ENCODE measurements at places on chromosomes 5 and 9. TPM values are rescaled to one million over a fixed set of nuclear protein-coding genes. Genes with fewer than 3 reads are reported as not detected.

DNA sequence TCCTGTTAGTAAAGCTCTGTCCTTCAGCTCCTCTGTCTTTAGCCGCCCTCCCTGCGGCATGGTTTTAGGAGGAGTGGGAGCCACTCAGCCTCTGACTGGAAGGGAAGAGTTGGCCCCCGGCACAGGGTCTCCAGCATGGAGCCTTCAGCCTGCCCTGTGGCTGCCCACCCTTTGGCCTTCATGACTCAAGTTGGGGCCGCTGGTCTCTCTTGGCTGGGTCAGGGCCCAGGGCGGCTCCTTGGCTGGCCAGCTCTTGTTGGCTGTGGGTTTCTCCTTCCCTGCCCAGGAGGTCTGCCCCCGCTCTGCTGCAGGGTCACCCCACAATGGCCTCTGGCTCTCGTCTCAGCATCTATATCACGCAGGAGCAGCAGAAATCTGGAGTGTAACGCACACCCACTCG is 25.7 kb downstream of the FGF1 start:
- DNase-seq = no peak

- DNase-seq = peak; percentile 80
Measured at GRCh38 chr9:1050125-1050895, at the start of gene DMRT2. Gene DMRT2, plus strand, starts transcription at chr9:1050357. Its CDS starts 1,257 bp downstream, at chr9:1051614.

DNA sequence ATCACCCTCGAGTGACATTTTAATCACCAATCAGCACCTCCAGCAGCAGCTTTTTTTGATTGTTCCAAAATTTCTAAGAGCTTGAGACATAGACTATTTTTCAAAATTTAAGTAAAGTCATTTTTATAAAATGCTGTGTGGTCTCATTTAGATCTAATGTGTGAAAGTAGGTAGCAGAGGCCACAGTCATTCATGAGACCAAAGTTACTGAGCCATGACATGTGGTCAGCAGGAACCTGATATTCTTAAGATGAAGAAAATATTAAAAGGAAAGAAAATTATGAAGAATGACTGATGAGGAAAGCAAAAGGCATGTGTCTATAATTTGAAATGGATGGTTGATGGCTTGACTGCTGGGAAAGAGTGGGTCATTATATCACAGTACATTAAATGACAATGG is 7.2 kb downstream of the FREM1 start:
- DNase-seq = no peak

LCN1 gene
- not detected for total RNA-seq

GRCh38 chr5:127492854-127493738 is 24.3 kb upstream of the PRRC1 start:
- no peak for DNase-seq

GRCh38 chr5:155711882-155712281 is 615.1 kb upstream of the SGCD start:
- no peak for DNase-seq

GRCh38 chr5:44246986-44247385 is 142.2 kb downstream of the FGF10 start:
- DNase-seq = no peak

DNA sequence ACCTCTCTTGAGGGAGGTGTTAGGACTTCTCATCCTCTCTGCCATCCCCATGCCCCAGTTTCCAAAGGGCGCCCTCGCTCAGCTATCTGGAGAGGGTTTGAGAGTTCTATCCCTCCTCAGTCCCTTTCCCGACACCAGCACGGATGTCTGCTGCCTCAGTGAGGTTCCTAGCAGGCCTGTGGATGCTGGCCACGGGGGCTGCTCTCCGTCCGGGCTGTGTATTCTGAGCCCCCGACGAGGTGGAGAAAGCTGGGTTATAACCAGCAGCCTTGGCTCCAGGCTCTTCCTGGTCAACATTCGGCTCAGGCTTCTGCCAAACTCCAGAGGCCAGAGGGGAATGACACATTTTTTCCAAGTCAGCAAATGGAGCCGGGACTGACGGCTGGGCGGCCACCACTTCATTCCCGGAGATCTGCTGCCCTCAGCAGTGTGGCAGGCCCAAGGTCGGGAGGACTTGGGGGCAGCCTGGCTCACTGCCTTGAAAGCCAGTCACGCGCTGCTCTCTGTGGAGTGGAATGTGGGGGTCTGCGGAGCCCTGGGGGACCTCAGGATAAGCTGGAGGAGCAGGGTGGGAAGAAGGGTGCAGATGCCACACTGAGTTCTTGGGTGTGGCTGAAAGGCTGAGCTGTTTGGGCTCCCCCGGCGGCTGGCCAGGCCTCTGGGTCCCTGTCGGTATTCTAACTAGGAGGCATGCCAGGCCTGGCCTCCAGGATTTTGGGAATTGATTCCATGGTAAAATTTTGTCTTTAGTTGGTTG is 27.4 kb downstream of the PTPA start:
- peak; percentile 75 for DNase-seq

- peak; percentile 77 for DNase-seq
Measured at GRCh38 chr5:132475497-132475882, 15.1 kb downstream of the IRF1 start.

- peak; percentile 68 for DNase-seq
Measured at GRCh38 chr9:128818839-128819715, 777 bp downstream of the ENDOG start.

MBLAC2 gene
- total RNA-seq = 2.3 TPM

- no peak for DNase-seq
Measured at GRCh38 chr9:89678396-89679015, 73.7 kb downstream of the GADD45G start.

DNA sequence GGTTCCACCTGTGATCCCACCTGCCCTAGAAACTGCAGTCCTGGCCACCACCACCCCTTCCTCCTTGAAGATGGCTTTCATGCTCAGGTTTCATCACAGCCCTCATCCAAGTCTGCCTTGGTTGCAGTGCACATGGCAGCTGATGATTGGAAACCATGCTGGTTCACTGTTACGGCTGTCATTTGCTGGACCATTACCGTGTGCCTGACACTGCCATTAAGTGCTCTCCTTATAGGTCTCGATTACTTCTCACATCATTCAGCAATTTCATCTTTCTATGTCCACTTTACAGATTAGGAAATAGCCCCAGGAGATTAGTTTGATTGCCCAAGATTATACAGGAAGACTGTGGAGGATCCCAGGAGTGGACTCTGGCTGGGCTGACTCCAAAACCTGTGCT is 123.9 kb downstream of the ICE1 start:
- DNase-seq = no peak

- DNase-seq = no peak
Measured at GRCh38 chr5:90263102-90263820, 146.3 kb downstream of the CETN3 start.

Measured in right lobe of liver (tissue), 6 donors.